ENCODE measurements at places on chromosomes 4 and X.

DNA sequence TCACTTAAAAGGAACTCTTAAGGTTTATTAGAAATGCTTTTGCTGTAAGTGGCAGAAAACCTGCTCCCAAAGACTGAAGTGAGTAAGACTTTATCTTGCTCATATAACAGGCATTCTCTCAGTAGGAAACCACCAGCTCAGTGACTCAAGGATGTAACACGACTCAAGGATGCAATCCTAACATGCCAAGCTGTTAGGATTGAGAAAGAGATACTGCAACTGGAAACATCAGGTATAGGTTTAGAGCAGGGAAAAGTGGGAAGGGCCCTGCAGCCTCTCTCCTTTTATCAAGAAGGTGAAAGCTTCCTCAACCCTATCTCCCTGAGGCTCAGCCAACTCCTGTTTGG lies 11.9 kb upstream of the SLC9A7 start:
- peak; percentile 87 for DNase-seq

- no peak for DNase-seq
Observed at GRCh38 chr4:140293979-140294378, 79.5 kb upstream of the SCOC start.

- DNase-seq = no peak
Observed at GRCh38 chr4:85106166-85106565, 139.7 kb upstream of the WDFY3 start.

GRCh38 chrX:4004822-4005221 lies 291.4 kb upstream of the PRKX start:
- DNase-seq = no peak

DNA sequence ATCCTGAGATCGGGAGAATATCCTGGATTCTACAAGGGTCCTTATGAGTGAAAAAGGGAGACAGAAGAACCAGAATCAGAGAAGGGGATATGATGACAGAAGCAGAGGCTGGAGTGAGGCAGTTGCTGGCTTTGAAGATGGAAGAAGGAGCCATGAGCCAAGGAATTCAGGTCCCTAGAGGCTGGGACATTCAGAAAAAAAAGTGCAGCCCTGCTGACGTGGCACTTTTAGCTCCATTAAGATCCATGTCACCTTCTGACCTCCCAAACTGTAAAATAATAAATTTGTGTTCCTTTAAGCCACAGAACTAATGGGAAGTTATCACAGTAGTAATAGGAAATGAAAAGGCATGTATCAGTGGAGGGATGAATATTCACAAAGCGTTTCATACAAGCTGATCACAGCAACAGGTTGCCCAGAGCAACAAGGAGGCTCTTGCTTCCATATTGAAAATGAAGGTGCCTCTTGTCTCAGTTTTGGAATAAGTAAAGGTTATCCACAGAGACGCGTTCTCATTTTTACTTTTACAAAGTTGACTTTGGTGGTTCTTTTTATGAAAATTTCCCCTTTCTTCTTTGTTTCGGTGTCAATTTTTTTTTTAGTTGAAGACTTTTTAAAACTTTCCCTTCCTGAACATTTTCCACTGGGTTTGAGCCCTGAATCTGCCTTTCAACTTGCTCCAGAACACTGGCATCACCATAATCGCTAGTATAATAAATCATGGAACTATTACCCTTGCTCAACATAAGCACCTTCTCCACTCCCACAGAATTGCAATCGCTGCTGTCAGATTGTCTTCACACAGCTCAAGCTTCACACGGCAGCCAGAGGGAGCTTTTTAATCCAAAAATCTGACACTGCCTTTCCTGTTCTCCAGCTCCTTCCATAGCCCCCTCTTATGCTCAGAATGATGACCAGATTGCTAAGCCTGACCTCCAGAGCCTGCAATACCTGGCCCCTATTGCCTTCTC lies 127.6 kb upstream of the RBPJ start:
- DNase-seq = no peak

DNA sequence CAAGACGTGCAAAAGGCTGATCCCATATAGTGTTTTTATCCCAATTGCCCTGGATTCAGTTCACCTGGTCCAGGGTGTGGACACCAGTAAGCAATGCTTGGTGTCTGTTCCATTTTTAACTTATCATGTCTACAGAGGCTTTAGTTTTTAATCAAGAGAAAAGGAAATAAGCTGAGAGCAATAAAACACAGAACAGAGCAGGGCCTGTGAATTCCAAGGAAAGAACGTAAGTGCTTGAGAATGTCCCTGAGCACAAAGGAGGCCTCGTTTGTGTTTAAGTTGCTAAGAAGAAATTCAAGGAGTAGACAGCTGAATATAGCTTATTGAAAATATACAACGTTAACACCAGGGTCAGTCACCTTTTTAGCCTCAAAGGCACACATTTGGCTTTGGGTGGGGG lies 191.3 kb downstream of the GPC3 start:
- DNase-seq = no peak

DNA sequence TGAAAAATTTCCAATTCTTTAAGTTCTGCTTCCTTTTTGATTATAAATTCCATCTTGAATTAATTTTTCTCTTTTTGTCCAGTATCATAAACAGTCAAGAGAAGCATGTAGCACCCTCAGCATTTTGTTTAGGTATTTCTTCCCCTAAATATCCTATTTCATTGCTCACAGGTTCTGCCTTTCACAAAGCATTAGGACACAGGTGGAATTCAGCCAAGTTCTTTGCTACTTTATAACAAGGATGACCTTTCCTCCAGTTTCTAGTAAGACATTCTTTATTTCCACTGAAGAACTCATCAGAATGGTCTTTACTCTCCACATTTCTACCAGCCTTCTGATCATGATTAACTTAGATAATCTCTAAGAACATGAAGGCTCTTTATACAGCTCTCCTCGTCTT lies 7.4 kb downstream of the SLC9B1 start:
- no peak for DNase-seq

DNA sequence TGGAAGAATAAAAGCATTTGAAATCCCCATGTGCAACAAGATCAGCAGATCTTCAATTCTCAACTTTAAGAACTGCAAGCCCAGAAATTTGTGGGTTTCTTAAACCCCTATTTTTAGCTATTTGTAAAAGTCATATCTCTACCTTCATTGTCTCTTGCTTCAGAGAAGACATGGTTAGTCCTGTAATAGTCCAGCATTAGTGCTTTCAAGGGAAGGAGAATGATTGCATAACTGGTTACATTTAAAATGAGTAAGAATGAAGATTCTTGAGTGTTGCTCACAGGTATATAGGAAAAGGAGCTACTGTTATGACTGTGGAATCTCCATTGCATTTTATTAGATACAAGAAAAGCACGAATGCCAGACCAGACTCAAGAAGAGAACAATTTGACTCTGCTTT lies 84.0 kb downstream of the CCSER1 start:
- DNase-seq = no peak

DNA sequence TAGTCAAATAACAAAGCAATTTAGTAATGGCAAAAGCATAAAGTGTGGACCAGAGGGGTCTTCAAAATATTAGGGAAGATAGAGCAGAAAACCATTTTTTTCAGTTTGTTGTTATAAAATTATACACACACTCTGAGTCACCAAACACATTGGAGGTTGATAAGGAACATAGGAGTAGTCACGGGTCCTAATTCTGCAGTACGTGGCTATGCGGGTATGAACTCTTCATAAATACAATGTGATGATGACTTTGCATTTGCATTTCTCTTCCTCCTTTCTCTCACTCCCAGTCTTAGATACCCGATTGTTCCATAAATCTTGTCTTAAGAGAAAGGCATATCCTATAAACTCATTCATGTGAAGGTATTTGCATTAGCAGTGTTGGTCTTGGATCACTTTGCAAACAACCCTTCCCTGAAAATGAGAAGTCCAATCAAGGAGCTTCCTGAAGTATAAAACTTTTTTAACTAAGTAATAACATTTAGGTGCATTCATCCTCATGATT lies 223.6 kb downstream of the PALLD start:
- no peak for DNase-seq

DNA sequence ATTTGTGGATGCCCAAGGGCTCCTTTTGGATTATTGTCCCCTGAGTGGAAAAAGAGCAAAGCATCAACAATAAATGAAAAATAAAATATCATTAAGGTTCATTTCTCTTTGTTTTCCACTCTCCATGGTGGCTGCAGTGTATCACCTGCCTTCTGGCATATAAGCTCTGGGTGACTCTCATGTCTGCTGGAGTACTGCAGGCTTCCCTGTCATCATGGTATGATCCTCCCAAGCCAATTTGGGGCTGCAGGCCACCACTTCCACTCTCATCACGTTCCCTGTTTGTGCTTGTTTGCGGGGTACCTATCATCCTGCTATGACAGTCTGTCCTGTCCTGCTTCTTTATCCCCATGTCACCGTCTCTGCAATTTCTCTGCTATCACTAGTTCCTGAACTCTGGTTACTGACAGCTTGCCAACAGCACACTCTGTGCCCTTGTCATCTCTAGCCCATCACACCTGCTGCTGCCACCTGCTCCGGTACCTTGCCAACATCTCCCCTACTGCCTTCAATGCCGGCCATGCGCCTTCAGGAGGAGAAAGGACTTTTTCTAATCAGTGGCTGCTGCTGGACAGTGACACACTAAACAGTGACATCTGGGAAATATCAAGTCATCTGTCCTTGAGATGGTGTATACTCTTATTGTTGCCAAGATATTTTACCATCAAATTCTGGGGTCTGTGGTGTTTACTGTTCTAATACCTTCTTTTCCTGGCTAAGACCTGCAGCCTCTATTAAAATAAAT lies 23.0 kb upstream of the FGF5 start:
- DNase-seq = no peak

- DNase-seq = no peak
Observed at GRCh38 chr4:13296986-13297385, 187.2 kb downstream of the RAB28 start.

DNA sequence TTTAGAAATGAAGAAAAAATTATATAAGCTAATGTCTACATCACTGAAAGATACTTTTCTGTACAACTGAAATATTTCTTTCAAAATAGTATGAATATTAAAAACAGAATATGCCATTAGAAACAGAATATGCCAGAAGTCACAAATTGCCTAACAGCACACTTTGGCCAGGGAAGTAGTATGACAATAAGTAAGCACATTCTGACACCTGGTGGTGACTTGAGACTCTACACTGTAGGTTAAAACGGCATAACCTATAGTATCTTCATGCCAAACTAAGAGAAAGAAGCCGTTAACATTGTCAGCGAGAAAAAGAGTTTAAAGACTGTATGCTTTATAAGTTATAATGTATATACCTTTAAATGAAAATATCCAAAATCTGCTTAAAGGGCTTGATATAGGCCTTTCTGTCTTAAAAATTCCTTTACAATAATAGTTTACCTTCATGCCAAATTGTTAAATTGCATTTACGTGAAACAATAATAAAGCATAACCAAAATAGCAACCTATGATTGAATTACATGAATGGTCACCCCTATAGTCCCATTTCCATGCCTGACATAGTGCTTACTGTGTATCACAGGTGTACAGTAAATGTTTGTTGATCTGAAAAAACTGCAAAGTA lies 32.8 kb downstream of the FAM13A start:
- peak; percentile 75 for DNase-seq

- DNase-seq = no peak
Observed at GRCh38 chr4:1293531-1293941, 3.8 kb downstream of the MAEA start.

DNA sequence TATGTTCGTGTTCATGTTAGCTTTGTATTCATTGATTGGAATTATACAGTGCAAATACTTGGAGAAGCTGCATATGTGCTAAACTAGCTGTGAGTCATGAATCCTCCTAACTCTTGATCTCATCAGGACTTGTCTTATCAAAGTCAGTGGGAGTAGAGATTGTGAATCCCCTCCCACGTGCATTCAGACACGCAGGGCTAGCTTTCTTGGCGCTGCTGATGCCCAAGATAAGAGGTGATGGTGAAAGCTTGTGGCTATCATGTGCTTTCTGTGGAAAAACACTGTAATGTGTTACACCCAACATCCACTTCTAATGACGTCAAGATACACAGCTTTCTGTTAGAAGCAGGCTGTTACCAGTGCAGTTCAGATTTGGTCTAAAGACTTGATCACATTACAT lies 348.7 kb upstream of the HAND2 start:
- DNase-seq = no peak

DNA sequence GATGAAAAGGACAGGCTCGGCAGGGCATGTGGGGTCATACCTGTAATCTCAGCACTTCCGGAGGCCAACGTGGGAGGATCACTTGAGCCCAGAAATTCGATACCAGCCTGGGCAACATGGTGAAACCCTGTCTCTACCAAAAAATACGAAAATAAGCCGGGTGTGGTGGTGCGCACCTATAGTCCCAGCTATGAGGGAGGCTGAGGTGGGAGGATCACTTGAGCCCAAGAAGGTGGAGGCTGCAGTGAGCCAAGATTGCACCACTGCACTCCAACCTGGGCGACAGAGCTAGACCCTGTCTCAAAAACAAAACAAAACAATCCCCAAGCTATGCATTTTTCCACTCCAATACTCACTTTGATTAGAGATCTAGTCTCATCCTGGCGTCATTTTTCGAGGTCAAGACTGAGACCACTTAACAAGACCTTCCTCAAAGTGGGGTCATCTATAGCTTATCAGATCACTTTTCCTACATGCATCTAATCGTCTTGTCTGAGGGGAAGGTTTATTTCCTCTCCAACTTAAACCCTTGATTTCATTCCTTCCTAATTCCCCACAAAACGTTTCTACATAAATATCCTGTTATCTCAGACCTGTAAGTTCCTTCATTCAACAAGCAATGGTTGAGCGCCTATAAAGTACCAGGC lies 1.3 kb downstream of the NKAP start:
- DNase-seq = no peak

DNA sequence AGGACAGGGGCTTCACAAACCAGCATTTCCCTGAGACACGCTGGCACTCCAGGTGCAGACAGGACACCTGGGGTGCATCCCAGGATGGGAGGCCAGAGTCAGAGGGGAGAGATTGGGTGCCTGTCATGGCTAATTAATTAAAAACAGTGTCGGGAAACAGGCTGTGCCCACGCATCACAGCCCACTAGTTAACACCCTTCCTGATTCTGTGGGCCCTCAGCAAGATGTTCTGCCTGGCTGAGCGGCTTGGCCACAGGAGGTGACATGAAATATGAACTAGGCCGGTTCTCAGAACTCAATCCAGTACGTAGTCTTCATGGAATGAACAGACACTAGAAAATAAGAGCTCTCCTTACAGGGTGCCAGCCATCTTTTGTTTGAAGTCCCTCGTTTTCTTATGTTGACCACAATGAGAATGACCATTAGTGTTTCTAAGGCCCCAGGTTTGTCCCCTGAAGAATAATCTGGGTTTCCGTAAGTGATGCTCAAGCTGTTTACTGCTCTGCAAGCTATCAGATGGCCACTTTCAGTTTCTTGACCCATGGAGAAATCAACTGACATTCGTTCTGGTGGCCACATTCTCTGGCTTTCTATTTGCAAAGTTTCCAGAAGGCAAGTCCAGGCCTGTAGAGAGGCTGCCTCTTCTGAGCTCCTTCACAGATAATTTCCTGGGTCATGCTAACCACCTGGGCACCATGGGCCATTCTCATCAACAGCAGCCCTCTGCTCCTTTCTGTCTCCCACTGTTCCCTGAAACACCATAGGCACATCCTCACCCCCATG lies 72.3 kb downstream of the SLC34A2 start:
- no peak for DNase-seq
